ENCODE measurements at places on chromosomes 1 and 21.
A peak's percentile ranks its signal among the peaks of the same experiment; 100 is the strongest.

DNA sequence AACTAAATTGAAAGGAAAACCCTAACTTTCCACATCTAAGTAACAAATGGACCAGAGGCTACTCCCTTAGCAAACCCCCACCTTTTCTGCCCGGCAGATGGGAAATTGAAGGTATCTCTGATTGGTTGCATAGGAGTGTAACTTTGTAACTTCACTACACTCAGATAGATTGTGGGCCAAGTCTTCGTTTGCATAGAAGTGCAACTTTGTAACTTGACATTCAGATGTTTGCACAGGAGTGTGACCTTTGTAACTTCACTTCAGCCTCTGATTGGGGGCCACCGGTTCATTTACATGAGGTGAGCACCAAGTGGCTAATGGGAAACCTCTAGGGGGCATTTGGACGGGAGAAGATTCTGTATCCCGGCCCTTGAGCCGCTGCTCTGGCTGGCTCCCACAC, 59.4 kb downstream of the C1orf94 start:
- DNase-seq = no peak

DNA sequence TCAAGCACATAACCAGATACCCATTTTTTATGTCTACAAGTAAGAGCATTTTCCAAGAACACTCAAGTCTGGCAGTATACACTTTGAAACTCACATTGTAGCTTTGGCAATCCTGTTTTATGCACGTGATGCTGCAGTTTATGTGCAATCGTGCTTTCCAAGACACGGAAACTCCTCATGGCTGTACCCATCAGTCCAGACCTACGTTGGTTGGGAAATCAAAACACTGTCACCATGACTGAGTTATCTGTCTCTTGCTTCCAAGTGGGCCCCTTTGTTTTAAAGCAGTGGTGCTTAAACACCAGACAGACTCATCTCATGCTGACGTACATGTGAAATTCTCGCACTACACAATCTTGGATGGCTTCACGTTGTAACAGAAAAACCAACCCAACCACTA, 192.8 kb downstream of the LTN1 start:
- DNase-seq = no peak

DNA sequence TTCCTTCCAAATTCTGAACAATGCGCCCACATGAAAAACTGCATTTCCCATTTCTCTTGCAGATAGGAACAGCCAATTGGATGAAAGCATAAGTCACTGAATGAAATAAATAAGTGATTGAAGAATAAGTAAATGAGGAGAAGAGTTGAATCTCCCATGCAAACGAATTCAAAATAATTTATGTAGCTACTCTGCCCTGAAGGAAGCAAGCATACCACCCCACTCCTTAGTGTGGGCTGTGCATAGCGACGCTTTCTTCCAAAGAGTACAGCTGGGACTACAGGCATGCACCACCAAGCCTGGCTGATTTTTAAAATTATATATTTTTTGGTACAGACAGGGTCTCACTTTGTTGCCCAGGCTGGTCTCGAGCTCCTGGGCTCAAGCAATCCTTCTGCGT, 16.5 kb upstream of the RIMKLA start:
- no peak for DNase-seq

DNA sequence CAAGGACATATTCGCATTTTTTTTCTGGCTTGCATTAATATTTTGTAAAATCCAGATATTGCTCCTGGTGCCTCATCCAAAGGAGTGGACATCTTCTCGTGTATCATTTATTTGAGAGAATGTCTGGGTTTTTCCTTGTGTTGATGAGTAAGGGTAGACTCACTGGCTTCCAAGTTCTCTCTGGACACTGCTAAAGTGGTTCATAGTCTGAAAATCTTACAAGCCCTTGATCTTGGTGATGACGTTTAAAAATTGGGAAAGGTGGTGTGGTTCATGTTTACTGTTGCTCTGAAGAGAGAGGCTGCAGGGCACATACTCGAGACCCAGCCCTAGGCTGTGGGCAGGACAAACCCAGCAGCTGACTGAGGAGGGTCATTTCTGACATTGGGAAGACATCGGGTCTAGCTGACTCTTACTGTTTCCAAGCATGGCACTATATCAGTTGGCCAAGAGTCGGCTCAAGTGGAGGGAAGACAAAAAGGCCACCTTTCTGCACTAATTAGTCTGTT, 296.2 kb downstream of the LMX1A start:
- DNase-seq = no peak

- DNase-seq = peak; percentile 97
Measured at GRCh38 chr1:32724678-32725614, 22.4 kb upstream of the SYNC start.

- peak; percentile 55 for DNase-seq
Measured at GRCh38 chr1:15352128-15352957, 57.3 kb upstream of the EFHD2 start.

GRCh38 chr1:7120863-7121621, 335.8 kb downstream of the CAMTA1 start:
- peak; percentile 26 for DNase-seq

DNA sequence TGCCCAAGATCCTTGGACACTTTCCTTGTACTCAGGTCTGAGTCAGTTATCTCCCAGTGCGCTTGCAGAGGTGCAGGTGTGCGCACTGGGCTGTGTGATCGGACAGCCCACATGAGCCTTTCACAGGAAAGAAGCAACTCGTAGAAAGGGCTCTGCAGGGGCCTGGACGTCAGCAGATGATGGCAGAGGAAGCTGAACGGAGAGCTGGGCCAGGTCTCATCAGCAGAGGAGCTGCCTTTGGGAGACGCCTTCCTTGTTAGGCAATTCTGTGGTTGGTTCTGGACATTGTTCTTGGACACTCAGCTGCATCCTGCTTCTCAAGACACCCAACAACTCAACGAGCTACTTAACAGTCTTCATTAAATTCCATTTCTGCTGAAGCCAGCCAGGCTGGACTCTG, 7.5 kb upstream of the PROK1 start:
- no peak for DNase-seq

GRCh38 chr1:67945733-67946374, 104.6 kb downstream of the DIRAS3 start:
- DNase-seq = no peak

- no peak for DNase-seq
Measured at GRCh38 chr1:79848316-79848715, 841.8 kb upstream of the ADGRL4 start.

GRCh38 chr1:161139766-161140165, 7.3 kb upstream of the DEDD start:
- DNase-seq = peak; percentile 85

GRCh38 chr1:206954459-206955342, 8.4 kb upstream of the PIGR start:
- DNase-seq = no peak

GRCh38 chr1:28058168-28058567, 30.2 kb downstream of the EYA3 start:
- no peak for DNase-seq

DNA sequence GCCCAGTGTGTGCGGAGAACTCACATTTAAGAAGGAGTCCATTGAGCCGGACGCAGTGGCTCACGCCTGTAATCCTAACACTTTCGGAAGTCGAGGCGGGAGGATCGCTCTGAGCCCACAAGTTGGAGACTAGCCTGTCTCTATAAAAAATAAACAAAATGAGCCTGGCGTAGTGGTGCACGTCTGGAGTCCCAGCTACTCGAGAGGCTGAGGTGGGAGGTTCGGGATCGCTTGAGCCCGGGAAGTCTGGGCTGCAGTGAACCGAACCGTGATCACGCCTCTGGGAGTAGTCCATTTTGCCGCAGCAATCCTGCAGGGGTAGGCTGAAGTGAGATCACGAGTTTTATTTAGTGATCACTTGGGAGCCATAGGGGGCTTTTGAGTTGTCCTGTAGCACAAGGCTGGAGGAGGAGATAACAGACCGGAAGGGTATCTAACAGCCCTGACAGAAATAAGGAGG, 497 bp upstream of the FUCA1 start:
- peak; percentile 65 for DNase-seq

GRCh38 chr21:35316933-35317332, 267.8 kb upstream of the RUNX1 start:
- DNase-seq = peak; percentile 67
